Activated CD4-positive, alpha-beta T cell treated with anti-CD3 and anti-CD28 coated beads for 48 hours (primary cell): ENCODE measurements at places on chromosomes 1 and 21.

- DNase-seq, result no peak
Observed at GRCh38 chr1:186574926-186575325, 105.3 kb downstream of the PTGS2 start.

- no peak for DNase-seq
Observed at GRCh38 chr1:14242123-14242522, 356.4 kb upstream of the KAZN start.

GRCh38 chr1:201172999-201173610 lies 17.5 kb upstream of the IGFN1 start:
- DNase-seq, result peak; percentile 46

DNA sequence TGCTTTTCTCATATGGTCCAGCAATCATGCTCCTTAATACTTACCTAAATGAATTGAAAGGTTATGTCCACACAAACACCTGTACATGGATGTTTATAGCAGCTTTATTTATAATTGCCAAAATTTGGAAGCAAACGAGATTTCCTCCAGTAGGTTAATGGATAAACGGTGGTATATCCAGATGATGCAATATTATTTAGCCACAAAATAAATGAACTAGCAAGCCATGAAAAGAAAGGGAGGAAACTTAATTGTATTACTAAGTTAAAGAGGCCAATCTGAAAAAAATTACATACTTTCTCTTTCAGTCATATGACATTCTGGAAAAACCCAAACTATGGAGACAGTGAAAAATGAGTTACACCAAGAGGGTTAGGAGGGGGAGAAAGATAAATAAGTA lies 76.3 kb upstream of the LRRC7 start:
- no peak for DNase-seq

GRCh38 chr1:33426916-33427315 lies 4.0 kb downstream of the PHC2 start:
- no peak for DNase-seq

DNA sequence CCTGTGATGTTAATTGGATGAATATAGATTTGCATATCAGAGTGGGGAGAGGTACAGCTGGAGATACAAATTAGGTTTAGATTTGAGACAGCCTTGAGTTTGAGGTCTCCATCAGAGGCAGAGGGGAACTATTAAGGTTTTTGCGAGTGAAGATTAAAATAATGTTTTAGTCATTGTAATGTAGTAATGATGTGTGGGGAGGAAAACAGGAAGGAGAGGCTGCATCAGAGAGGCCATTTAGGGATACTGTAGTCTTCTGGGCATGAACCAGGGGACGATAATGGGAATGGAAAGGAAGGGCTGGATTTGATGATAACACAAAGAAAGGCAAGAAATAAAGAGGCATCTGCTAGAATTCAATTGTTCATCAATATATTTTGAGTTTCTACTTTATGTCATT lies 9.5 kb downstream of the CD84 start:
- DNase-seq, result no peak

DNA sequence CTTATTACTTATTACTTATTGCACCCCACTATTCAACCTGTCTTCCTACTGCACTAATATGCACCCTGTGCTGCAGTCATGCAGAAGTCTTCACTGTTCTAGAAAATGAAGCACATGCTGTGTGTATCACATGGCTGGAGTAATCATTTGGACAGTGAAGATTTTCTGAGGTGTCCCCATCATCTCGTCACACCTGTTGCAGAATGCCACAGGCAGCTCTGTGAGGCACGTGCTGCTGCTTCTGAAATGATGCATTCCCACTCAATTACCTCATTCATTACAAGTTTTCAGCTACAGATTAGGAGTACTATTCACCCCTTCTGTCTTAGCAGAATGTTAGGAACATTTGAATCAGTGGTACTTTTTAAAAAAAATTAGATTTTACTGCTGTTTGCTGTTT lies 325.7 kb upstream of the ST6GALNAC5 start:
- no peak for DNase-seq

GRCh38 chr1:200048244-200048643 lies 20.7 kb downstream of the NR5A2 start:
- DNase-seq, result no peak
